ENCODE measurements at places on chromosomes 7 and 10. TPM values are rescaled to one million over a fixed set of nuclear protein-coding genes. Genes with fewer than 3 reads are reported as not detected.
A peak's percentile ranks its signal among the peaks of the same experiment; 100 is the strongest.

GRCh38 chr10:98365406-98366061, 49.4 kb downstream of the PYROXD2 start:
- no peaks in the 10 kb centered on the region for H3K36me3 ChIP-seq
- DNase-seq = no peak
- H3K4me1 ChIP-seq = peaks cover 8% of the 10 kb centered on the region
- no peaks in the 10 kb centered on the region for H3K27me3 ChIP-seq
- no peak overlapping the region for H3K4me3 ChIP-seq

DNA sequence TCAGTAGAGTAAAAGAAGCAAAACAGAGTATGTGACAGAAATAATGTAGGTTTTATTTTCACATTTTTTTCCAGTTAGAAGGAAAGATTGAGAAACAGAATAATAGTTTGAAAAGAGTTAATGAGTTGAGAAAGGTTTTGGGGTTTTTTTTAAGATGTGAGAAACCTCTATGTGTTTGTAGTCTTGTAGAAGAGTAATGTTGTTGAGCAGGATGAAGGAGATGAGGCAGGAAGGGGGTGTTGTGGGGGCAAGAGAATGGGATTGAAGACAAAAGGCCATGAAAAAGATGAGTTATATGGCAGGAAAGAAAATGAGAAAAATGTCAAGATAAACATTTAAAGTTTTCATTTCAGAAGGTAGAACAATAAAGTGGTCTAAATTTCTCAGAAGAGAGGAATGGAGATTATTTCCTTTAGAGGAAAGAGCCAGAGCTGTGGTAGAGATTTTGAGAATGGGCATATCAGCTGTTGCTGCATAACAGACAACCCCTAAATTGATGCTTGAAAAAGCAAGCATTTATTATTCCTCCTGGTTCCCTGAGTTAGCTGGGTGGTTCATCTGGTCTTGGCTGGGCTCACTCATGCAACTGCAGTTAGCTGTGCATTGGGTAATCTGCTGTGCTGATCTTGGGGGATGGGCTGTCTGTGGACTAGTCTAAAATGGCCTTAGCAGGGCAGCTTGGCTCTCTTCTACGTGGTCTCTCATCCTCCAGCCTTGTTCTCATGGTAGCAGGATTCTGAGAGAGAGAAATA, 27.1 kb downstream of the PCGF5 start:
- H3K36me3 ChIP-seq = peaks cover 17% of the 10 kb centered on the region
- H3K4me3 ChIP-seq = no peak overlapping the region
- no peaks in the 10 kb centered on the region for H3K27me3 ChIP-seq
- H3K27ac ChIP-seq = peak overlapping the region; percentile 35
- H3K4me1 ChIP-seq = peaks cover 11% of the 10 kb centered on the region

- H3K36me3 ChIP-seq = no peaks in the 10 kb centered on the region
- no peak overlapping the region for H3K4me3 ChIP-seq
- H3K27me3 ChIP-seq = no peaks in the 10 kb centered on the region
- H3K4me1 ChIP-seq = peaks cover 2% of the 10 kb centered on the region
Observed at GRCh38 chr10:306007-306674, 170.9 kb downstream of the ZMYND11 start.

GRCh38 chr7:20270371-20270770, 53.2 kb upstream of the MACC1 start:
- no peaks in the 10 kb centered on the region for H3K36me3 ChIP-seq
- H3K27me3 ChIP-seq = no peaks in the 10 kb centered on the region
- DNase-seq = no peak
- no peak overlapping the region for H3K27ac ChIP-seq
- H3K4me1 ChIP-seq = no peaks in the 10 kb centered on the region

DNA sequence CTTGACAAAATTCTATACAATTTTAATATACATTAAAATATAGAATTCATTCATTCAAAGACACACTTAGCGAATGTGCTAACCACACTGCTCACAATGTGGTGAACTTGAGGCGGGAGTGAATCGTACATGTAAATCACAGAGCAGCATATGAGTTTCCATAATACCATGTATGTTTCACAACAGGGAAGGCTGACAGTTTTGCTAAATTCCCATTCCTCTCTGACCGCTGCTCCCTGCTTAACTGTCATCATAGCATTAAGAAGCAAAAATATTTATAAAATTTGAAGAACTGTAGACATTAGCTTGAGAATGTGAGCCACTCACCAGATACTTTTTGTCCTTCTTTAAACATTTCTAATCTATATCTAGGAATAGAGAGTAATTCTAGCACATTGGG, 763.3 kb downstream of the MAGI2 start:
- no peaks in the 10 kb centered on the region for H3K27me3 ChIP-seq
- DNase-seq = no peak
- no peaks in the 10 kb centered on the region for H3K4me1 ChIP-seq
- H3K36me3 ChIP-seq = no peaks in the 10 kb centered on the region
- H3K4me3 ChIP-seq = no peak overlapping the region

DNA sequence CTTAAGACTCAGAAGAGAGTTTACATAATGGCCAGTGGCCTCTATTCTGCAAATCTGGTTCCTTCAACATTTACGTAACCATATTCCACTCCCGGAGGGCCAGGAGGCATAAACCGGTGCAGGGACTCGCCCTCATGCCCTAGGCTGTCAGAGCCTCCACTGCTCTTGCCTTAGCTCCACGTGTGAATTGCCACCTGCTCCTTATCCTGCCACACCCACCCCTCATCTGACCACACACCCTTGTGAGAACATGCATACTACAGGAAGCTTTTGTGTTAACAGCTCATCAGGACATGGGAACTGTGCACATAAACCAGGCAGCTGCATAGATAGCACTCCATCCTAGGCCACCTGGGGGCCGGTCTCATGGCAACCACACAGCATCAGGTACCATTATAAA, 146.7 kb upstream of the PFKP start:
- no peak overlapping the region for H3K27ac ChIP-seq
- DNase-seq = no peak
- H3K4me1 ChIP-seq = peaks cover 2% of the 10 kb centered on the region
- H3K4me3 ChIP-seq = no peak overlapping the region
- H3K27me3 ChIP-seq = no peaks in the 10 kb centered on the region

DNA sequence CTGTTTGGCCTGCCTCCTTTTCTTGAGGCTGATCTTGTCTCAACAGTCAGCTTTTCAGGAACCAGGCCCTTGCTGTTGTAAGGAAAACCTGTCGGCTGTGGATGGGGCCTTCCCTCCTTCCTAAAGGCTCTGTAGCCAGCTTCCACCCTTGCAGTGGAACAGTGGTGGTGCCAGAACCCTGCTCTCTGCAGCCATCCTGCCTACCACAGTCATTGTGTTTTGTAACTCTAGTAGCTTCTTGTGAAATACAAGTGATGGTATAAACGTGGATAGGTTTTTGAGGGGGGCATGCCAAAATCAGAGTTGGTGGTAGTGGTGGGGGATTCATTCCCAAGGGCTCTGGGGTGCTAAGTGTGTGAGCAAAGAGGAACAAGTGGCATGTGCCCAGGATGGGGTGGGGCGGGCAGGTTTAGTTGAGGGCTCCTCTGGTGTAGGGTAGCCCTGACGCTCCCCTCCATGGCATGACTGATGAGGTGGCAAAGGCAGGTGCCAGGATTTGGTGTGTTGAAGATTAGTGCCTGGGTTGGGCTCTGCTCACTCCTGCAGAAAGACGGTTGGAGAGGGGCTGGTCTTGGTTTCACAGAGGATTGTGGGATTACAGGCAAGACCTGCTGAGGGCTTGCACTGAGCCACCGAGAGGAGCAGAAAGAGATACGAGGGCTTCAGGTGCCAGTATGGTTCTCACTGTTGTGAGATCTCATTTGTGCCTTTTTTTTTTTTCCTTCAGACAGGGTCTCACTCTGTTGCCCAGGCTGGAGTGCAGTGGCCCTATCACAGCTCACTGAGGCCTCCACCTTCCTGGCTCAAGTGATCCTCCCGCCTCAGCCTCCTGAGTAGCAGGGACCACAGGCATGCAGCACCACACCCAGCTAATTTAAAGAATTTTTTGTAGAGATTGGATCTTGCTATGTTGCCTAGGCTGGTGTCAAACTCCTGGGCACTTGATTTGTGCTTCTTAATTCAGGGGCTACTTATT, 7.4 kb downstream of the TSPAN14 start:
- peak overlapping the region; percentile 69 for H3K27ac ChIP-seq
- DNase-seq = no peak
- peaks cover 11% of the 10 kb centered on the region for H3K36me3 ChIP-seq

The HOXA6 gene
- total RNA-seq = not detected

GRCh38 chr10:15540727-15541126, 169.6 kb upstream of the FAM171A1 start:
- no peaks in the 10 kb centered on the region for H3K27me3 ChIP-seq
- no peaks in the 10 kb centered on the region for H3K4me1 ChIP-seq
- no peak for DNase-seq
- H3K36me3 ChIP-seq = no peaks in the 10 kb centered on the region

DNA sequence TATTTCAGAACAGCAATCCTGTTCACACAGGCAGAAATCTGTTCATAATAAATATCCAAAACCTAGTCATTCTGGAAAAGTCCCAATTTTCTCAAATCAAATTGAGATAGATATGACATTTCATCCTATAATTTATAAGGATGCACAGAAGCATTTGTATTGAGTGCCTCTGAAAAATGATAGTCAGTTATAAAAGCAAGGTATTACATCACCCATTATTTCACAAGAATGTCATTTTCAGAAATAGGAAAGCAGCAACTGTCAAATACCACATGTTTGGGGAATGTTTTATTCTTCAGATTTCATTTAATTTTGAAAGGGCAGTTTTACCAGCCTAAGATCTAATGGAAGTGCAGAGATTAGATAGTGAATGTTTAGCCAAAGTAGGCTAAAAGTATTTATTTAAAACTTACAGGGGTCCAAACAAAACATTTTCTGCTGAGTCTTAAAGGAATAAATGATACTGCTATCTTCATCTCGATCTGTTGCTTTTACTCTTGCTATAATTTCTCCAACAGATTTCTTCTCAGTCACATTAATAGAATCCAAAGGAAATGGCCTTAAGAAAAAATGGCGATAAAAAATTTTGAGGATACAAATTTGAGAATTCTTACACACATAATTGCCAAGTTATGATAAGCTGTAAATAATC, 185.8 kb downstream of the HGF start:
- H3K27me3 ChIP-seq = no peaks in the 10 kb centered on the region
- DNase-seq = no peak
- no peaks in the 10 kb centered on the region for H3K4me1 ChIP-seq
- H3K4me3 ChIP-seq = no peak overlapping the region

- H3K36me3 ChIP-seq = peaks cover 7% of the 10 kb centered on the region
- DNase-seq = no peak
- no peak overlapping the region for H3K27ac ChIP-seq
- H3K27me3 ChIP-seq = no peaks in the 10 kb centered on the region
Observed at GRCh38 chr10:103620352-103620740, 126.8 kb downstream of the NEURL1 start.

DNA sequence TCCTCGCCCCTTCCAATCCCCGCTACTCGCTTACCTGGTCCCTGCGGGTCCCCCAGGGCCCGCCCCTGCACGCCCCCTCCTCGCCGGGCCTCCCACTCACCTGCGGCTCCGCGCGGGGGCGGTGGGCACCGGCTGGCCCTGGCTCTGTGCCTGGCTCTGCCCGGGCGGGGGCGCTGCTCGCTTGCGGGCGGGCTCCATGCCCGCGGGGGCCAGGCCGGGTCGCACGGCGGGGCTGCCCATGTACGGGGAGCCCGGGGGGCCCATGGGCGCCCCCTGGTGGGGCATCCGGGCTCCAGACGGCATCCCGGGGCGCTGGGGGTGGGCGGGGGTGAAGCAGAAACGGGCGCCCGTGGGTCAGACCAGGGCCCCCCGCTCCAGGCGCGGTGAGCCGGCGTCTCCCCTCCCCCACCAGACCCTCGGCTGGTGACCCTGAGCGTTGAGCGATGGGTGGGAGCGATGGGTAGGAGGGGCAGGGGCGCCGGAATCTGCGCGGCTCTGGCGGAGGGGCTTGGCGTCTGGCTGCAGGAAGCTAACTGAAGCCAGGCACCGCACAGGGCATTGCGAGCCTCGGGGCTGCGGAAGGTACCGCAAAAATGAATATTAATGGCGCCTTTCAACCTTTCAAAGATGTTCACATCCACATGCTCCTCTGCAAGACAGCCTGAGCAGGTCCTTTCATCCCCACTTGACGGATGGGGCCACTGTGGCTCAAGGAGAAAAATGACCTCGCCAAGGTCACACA, 3.0 kb downstream of the SMARCD3 start:
- peak overlapping the region; percentile 47 for H3K4me3 ChIP-seq
- DNase-seq = peak; percentile 74
- H3K4me1 ChIP-seq = peaks cover 57% of the 10 kb centered on the region
- H3K36me3 ChIP-seq = no peaks in the 10 kb centered on the region
- no peak overlapping the region for H3K27ac ChIP-seq
- peaks cover 42% of the 10 kb centered on the region for H3K27me3 ChIP-seq

The SLC16A12 gene
- total RNA-seq = not detected

DNA sequence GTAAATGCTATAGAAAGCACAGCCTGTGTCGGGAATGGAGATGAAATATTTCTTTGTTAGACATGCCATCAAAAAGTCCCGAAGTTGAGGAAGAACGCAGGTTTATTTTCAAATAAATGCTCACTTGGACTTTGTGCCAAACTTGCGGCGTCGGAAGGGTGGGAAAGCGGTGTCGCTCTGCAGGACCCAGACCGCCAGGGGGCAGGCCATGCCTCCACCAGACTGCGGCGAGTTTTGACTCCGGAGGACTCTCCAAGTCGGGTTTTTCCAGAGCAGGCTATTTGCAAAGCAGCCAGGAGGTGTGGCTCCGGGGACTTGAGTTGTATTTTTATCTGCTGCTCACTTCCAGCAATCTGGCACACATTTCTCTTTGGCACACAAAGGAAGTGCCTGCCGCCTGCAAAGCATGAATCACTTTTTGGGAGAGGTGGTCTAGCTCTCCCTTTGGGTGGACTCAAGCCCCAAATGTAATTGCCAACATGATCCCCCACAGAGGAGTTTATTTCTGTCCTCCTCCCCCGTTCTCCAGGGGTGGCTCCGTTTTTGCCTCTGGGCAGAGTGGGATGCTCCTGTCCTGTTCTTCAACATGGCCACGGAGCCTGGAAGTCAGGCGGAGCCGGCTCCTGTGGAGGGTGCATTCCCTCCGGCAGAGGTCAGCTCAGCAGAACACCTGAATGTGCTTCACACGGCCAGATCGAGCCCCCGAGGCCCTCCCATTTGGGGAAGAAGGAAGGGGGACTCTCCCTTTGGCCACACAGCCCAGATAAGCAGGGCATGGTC, 82.3 kb upstream of the GPR26 start:
- no peak overlapping the region for H3K4me3 ChIP-seq
- no peak overlapping the region for H3K27ac ChIP-seq
- H3K27me3 ChIP-seq = peaks cover 31% of the 10 kb centered on the region
- no peaks in the 10 kb centered on the region for H3K4me1 ChIP-seq

GRCh38 chr7:26694141-26694540, 170.2 kb downstream of the SKAP2 start:
- no peak overlapping the region for H3K27ac ChIP-seq
- H3K4me1 ChIP-seq = no peaks in the 10 kb centered on the region
- no peaks in the 10 kb centered on the region for H3K27me3 ChIP-seq
